Activated T-helper 1 cell treated with Interleukin-2 at 50 U/mL for 16 hours (primary cell): ENCODE measurements at places on chromosomes 6 and 20.

DNA sequence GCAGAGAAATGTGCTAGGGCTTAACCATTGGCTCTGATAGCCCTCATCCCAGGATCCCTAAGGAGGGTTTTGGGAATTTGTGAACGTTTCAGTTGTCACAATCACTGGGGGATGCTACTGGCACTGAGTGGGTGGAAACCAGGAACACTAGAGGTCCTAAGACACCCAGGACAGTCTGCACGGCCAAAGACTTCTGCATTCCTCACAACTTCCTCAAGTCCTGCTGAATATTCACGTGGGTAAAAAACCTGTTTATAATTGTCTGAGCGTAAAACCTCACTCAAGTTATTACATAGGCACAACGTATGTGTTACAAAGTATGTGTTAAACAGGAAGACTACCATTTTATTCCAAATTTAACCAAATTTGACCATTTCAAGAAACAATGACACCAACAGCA is 52.4 kb downstream of the GMDS start:
- DNase-seq = no peak

DNA sequence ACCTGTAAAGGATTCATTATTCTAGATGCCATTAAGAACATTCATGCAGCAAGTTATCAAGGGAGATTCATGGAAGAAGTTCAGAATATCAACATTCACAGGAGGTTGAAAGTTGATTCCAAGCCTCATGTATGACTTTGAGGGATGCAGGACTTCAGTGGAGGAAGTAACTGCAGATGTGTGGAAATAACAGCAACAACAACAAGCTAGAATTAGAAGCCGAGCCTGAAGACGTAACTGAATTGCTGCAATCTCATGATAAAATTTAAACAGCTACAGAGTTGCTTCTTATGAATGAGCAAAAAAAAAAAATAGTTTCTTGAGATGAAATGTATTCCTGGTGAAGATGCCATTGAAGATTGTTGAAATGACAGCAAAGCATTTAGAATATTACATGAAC is 73.3 kb upstream of the NXT1 start:
- no peak for DNase-seq

GRCh38 chr6:166162599-166163342 is 4.9 kb downstream of the TBXT start:
- no peak for DNase-seq

GRCh38 chr6:29146179-29146578 is 24.5 kb upstream of the OR2J2 start:
- no peak for DNase-seq

GRCh38 chr6:21824431-21825177 is 231.1 kb downstream of the SOX4 start:
- no peak for DNase-seq

- DNase-seq = no peak
Measured at GRCh38 chr20:16115911-16116552, 457.2 kb downstream of the KIF16B start.
